T-helper 1 cell treated with Interleukin-12 subunit alpha and Interleukin-12 subunit beta and Interleukin-4 antibody, amounts not matched to agents 30 ng/mL and 1 ng/mL, for 36 hours (primary cell): ENCODE measurements at places on chromosomes 12 and 14. TPM values are rescaled to one million over a fixed set of nuclear protein-coding genes. Genes with fewer than 3 reads are reported as not detected.

The IGF1 gene
- total RNA-seq, result 0.46 and 0.59 TPM in 2 replicates

The GPD1 gene
- 0.54 and 0.95 TPM in 2 replicates for total RNA-seq

The GDF3 gene
- total RNA-seq, result not detected in 2 replicates

The CCDC197 gene
- 0.15 TPM in 1 of 2 replicates, not detected in the other for total RNA-seq

The TGM1 gene
- 6.4 and 6.7 TPM in 2 replicates for total RNA-seq

The CCND2 gene
- 821 and 827 TPM in 2 replicates for total RNA-seq
